ENCODE measurements at places on chromosomes 11 and 22.

DNA sequence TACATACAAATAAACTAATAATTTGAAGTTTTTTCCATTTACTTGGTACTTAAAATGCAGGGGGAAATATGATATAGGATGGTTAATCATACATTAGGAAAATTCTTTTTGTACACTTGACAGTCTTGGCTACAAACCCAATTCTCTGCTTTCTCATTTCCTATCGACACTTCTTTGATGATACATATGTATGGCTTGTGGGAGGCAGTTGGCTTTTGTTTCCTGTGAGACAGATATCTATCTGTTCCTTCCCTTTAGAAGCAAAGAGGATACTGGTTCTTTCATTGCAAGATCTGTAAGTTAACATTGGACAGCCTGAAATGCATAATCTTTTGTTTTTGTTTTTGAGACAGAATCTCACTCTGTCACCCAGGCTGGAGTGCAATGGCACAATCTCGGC is 47.9 kb upstream of the ADORA2A start:
- no peak for DNase-seq

GRCh38 chr11:86798988-86799387 is 1.4 kb upstream of the PRSS23 start:
- no peak for DNase-seq

GRCh38 chr11:95766701-95767100 is 22.9 kb downstream of the FAM76B start:
- DNase-seq = no peak

GRCh38 chr11:78499971-78500370 is 74.7 kb downstream of the NARS2 start:
- no peak for DNase-seq

All from activated CD4-positive, alpha-beta T cell treated with anti-CD3 and anti-CD28 coated beads for 24 hours (primary cell).